ENCODE measurements at places on chromosomes 11 and 22.

- DNase-seq = no peak
These were observed 67.3 kb upstream of the GRK3 start for GRCh38 chr22:25497181-25497641.

DNA sequence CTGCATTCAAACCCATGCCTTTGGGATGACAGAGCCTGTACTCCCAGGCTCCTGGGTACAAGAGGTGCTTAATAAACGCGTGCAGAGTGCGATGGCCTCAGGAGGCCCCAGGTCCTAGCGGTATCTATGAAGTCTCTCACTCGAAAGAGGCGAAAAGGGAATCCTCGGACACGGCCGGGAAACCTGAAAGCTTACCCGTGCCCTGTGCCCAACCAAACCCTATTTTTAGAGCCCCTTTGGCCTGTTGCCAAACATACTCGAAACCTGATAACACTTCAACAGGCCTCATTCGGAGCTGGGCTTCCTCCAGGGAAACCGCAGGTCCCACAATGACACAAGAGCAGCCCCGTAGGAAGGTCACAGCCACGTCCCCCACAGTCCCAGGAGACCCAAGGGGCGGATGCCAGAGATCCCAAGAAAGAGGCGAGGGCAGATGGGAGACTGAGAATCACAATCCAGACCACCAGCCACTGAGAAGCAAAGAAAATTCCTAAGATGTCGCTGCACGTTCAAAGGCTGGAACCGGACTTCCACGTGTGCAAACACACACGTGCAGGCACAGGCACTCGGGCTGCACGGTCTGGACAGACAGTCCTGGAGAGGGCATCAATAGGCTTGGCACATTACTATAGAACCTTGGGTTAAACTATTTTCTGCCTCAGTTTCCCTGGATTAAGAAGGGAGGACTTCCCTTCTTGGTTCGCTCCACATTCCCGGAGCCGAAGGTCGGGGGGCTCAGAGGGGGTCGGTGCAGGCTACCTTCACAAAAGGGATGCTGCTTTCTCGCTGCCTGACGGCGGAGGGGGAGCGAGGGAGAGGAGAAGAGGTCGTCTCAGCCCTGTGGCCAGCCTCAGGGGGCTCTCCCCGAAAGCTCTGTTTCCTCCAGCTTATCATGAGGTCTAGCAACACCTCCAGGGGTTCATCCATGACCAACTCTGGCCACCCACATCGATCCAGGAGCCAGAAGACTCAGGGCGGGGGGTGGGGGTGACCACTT lies 8.2 kb downstream of the PDGFB start:
- DNase-seq = no peak

DNA sequence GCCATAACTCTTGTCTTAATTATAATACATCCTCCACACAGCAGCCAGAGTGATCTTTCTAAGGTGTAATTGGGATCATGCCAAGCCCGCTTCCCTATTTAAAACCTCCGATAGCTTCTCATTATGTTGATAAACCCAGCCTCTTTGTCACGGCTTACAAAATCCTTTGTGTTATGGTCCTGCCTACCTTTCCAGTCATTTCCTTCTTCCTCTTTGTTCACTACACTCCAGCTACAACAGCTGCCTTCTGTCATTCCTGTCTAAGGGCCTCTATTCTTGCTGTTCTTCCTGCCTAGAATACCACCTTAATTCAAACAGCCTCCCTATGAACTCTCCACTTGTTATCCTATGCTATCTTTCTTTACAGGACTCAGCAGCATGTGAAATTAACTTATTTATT lies 70.6 kb upstream of the CAPRIN1 start:
- DNase-seq = no peak

- DNase-seq = no peak
These were observed 4.6 kb upstream of the RANGAP1 start for GRCh38 chr22:41290262-41291221.

DNA sequence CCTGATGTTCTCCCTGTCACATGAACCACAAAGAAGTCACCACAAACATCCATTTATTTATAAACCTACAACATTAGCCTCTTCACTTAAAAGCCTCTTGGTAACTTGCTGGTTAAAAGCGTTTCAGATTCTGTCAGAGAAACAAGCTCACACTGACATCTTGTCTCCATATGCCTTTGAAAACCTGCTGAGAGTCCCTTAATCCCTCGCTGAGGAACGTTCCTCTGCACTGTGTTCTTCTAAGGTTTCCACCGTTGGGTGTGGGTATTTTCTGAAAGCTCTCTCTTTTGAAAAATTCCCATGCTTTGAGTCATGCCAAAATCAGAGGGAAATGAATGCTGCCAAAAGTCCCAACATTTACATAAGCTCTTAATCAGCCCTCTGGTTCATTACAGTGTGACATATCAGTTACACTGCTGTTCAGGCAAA lies 149.8 kb downstream of the CCDC34 start:
- DNase-seq = no peak

DNA sequence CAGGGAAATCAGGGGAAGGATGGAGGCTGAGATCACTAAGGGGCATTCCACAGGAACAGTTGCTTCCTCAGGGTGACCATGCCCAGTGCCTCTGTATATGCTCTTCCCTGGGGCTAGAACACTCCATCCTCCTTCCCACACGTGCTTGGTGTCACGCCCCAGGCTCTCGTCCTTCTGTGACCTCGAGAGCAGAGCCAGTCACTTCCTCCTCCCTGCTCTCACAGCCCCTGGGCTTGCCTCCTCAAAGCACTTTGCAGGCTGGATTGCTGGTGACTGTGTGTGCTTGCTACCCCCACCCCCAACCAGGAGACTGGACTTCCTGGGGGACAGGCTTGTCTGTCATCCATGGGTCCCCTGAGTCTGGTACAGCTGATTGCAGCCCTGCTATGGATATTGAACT lies 56.5 kb upstream of the AMPD3 start:
- no peak for DNase-seq

- no peak for DNase-seq
These were observed 38.9 kb downstream of the ZNF195 start for GRCh38 chr11:3340025-3340424.

DNA sequence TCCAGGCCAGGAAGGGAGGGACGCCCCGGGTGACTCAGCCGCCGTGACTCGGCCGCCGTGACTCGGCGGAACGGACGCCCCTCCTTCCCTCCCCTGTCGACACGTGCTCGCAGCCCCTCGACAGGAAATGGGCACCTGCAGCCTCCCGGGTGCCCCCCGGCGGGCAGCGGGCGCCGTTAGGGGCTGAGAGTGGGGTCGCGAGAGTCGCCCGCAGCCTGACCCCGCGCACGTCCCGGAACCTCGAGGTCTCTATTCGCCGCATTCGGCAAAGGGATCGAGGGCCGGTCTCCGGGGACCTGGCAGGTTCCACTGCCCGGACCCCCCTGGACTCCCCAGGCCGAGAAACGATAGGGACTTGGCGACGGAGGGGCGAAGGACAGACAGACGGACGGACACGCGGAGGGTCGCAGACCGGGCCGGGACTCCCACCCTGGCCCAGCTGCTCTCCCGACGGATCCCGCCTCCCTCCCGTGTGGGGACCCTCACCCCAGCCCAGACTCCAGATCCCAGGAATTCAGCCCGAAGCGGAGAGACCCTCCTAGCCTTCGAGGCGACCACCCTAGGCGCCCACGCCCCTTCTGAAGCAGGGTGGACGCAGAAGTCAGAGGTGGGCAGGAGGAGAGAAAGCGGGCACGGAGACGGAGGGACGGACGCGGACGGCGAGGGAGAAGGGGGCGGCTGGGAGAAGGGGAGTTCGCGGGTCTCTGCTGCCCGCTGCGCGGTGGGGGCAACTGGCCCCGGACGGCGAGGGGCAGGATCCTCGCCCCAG lies 648 bp downstream of the FOSL1 start:
- no peak for DNase-seq

DNA sequence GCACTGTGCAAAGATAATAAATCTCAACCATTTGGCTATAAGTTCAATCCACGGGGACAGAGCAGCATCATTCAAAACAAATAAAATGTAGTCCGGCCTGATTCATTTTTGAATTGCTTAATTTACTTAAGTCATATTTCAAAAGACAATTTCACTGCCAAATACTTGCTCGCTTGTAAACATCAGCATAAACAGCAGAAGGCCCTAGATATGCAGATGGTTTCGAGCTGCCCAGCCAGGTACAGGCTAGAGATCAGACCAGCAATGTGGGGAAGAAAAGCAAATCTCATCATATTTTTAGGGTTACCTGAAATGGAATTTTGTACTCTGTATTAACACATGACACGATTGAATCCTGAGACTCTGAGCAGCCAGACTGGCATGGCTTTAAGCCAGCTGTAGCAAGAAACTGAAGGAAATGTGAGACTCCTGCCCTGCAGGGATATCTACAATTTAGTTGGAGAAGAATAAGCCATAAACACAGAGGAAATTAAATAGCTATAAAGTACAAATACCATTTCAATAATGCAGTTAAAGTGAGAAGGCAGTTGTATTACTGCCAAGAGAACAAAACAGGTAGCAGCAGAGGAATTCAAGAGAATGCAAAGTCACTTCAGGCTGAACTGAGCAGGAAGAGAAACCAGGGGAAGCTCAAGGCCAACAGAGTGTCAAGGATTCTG lies 440.3 kb downstream of the ETS1 start:
- DNase-seq = no peak

DNA sequence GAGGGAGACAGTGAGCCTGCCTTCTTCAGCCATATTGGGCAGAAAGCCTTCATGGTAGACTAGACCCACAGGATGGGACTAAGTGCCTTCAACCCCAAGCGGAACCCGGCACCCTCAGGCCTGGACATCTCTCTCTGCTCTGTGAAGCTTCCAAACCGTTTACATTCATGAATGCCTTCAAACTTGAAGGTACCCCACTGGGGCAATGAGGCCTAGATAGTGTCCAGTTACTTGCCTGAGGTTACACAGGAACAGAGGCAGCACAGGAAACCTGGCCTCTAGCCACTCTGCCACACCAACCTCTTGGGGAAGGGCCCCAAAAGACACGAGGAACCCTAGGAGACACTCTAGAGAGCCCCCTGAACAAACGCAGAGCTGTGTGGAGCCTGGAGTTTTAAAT lies 14.5 kb upstream of the CYP2R1 start:
- no peak for DNase-seq

- DNase-seq = no peak
These were observed 50.4 kb downstream of the ANO1 start for GRCh38 chr11:70128435-70128906.

DNA sequence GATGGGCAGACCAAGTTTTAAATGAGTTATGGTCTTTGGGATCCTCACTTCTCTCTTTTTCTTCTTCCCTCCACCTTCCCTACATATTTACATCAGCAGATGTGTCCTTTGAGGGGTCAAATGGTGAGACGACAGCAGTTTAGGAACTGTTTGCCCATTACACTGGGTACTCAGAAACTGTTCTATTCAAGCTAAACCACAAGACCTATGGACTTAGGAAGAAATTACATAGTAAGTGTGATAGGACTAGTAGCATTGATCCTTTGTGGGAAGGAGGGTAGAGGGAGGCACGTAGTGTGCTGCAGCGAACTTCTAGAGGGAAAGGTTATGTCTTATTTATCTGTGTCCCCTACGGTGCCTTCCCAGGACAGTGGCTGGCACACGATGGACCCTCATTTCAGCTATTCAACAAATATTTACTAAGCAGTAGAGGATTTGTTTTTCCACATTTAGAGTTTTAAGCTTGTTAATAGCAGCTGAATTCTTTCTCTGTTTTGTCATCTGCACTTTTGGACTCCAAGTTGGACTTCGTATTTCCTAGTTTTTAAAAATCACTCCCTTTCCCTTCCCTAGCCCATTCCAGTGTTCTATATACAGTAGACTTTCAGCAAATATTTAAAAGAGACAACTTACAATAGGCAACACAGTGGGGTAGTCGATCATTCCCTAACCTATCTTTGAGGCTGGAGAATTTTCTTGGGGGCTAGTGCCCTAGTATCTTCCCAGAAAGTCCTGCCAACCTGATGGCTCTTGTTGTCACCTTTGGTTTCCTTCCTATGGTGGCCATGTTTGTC lies 13.9 kb downstream of the FZD4 start:
- DNase-seq = no peak

DNA sequence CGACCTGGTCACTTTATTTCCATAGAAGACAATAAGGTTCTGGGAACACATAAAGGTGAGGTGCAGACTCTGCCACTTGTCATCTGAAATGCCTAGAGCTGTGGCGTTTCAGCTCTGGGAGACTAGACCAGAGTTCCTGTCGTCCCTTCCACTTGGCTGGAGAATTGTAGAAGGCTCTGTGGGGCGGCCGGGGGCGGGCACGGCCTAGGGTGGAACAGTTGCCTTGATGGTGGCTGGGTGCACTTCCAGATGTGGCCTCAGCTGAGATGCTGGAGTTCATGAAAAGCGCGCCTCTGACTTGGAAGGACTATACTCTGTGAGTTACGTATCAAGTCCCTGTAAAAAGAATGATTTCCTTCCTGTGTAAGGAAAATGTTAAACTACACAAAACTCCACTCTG lies 16.8 kb downstream of the TRMU start:
- no peak for DNase-seq

GRCh38 chr22:42256930-42257329 lies 13.5 kb downstream of the TCF20 start:
- DNase-seq = no peak

- DNase-seq = no peak
These were observed 41.2 kb upstream of the TESMIN start for GRCh38 chr11:68792400-68792966.

GRCh38 chr11:62012832-62013461 lies 45.5 kb upstream of the FTH1 start:
- DNase-seq = no peak

DNA sequence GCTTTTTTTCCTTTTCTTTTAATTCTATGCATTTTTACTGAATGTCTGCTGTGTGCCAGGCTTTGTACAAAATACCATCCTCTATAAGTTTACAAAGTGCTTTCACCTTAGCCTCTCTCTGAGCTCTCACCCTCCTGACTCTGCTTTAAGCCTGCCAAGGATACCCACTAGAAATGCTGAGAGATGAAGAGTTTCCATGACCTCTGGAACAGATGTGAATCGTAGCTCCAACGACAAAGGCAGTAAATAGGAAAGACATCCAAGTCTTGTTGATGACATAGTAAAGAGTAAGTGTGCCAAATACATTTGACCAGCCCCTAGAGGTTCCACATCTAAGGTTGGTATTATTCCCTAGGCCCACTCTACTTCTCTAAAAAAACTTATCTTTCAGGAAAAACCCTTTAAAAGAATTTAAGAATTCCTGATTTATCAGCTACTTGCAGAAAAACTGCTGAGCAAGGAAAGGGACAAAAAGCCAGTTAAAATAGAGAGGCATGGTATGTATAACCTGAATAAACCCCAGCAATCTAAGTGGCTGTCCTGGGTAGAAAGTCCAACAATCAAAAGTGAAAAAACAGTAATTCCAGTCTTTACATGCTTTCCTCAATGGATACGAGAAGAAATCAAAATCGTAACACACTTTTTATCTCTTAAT lies 45.4 kb downstream of the GAB2 start:
- DNase-seq = no peak

GRCh38 chr11:2724104-2724503 lies 24.3 kb upstream of the KCNQ1OT1 start:
- no peak for DNase-seq

- peak; percentile 95 for DNase-seq
These were observed 7.6 kb upstream of the KCTD14 start for GRCh38 chr11:78030429-78031325.

GRCh38 chr11:125451400-125452124 lies 44.5 kb downstream of the FEZ1 start:
- peak; percentile 92 for DNase-seq

Data from midbrain (tissue), 1 donor.